ENCODE measurements at places on chromosomes 5 and 9.

DNA sequence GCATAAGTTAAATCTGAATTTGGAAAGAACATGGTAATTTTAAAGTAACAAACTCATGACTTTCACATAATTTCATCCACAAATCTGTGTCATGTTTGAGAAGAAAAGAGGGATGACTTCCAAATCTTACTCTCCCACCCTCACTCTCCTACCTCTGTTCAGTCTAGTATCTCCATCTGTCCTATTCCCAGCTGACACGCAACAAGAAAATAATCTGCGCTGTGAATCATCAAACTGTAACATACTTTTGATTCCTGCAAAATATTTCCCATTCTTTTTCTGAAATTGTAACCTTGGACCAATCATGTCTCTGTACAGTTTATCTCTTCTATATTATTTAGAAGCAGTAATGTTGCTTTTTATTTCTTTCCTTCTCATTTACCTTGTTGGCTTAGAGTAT, 91.4 kb downstream of the SLC12A2 start:
- no peak for DNase-seq

DNA sequence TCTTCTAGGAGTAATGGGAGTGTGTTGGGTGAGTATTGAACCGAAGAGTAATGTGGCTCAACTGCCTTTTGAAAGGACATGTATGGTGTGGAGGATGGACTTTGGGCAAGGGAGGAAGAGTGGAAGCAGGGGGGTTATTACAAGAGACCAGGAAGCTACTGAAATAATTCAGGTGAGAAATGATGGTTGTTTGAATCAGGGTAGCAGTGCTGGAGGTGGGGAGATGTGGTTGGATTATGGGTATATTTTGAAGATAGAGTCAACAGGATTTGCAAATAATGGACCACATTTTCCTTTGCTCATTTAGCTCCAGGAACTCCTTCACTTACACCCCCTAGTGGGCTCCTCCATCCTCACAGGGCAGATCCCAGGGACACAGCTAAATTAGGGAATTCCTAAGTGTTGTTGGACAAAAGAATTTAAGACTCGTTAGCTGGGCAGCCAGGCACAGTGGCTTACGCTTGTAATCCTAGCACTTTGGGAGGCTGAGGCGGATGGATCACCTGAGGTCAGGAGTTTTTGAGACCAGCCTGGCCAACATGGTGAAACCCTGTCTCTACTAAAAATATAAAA, 1.2 kb upstream of the SLC4A9 start:
- DNase-seq = no peak

- no peak for DNase-seq
Measured at GRCh38 chr9:74610523-74611061, 113.5 kb downstream of the RORB start.

DNA sequence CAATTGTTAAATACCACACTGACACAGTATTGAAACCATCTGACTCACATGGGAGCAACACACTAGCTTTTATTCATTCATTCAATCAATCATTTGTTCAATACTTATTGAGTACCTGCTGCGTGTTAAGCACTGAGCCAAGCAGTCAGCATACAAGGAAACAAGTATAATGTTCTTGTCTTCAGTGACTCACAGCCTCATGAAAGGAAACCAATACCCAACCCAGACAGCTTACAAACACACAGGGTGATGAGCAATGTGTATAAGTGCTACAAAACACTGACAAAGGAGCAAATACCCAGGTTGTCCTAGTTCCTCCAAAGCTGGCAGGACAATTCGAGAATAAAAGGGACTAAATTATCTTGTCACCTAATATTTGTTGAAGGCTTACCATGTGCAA, 67.6 kb upstream of the RASEF start:
- DNase-seq = no peak

- DNase-seq = no peak
Measured at GRCh38 chr5:31811210-31811609, 172.3 kb downstream of the PDZD2 start.

- DNase-seq = no peak
Measured at GRCh38 chr5:180463216-180463900, 30.8 kb upstream of the CNOT6 start.

GRCh38 chr5:66255714-66256113, 111.6 kb downstream of the SREK1 start:
- DNase-seq = no peak

- DNase-seq = no peak
Measured at GRCh38 chr5:157312492-157312891, 46.6 kb downstream of the CYFIP2 start.

DNA sequence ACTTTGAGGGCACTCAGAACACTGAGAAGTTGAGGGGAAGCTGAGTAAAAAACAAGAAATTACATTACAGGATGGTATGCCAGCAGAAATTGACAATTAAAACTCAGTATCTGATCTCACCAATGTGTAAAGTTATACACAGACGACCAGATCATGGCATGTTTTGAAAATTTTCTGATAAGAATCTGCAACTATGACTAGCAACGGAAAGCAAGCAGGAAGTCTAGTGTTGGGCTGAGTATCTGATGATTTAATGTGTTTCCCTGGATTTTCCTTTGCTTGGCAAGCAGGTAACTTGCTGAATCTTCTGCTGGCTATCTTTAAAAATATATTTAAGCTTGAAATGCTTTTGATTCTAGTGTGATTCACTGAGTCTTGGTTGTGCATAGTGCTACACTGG, 5.2 kb upstream of the GCNT4 start:
- DNase-seq = no peak

GRCh38 chr5:169832845-169833244, 147.4 kb downstream of the INSYN2B start:
- DNase-seq = no peak

GRCh38 chr5:172509405-172509781, 55.1 kb upstream of the SH3PXD2B start:
- DNase-seq = peak; percentile 13

- no peak for DNase-seq
Measured at GRCh38 chr5:19266791-19267190, 721.2 kb downstream of the CDH18 start.

DNA sequence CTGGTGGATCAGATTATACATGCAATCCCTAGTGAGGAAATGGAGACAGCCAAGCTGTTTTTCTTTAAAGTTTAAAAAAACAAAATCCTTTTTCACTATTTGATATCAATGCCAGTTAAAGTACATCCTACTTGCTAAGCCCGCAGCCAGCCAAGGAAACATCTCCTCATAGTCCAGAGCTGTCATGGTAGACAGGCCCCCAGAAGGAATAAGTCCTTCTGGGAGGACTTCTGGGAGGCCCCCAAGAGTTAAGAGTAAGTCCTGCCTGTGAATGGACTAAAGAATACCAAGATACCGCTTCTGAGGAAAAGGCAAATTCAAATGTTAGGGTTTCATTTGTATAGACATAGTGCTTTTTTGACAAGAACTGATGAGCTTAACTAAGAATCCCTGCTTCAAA, 38.3 kb downstream of the MOCS2 start:
- DNase-seq = no peak

DNA sequence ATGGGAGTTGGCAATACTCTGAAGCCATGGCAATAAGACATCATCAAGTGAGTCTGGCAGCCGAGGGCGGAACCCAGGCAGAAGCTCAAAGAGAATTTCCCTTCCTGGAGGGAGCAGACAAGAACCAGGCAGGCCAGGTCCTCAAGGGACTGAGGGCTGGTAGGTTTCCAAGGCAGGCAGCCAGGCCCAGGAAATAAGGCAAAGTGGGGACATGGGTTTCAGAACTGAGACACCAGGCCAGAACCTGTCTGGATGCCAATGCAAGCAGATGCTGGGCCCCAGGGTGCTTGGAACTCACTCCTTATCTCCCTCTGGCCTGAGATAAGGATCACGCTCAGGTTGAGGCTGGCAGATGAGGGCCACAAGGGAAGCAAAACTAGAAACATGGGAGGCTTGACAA, 8.9 kb downstream of the TSSK1B start:
- no peak for DNase-seq

DNA sequence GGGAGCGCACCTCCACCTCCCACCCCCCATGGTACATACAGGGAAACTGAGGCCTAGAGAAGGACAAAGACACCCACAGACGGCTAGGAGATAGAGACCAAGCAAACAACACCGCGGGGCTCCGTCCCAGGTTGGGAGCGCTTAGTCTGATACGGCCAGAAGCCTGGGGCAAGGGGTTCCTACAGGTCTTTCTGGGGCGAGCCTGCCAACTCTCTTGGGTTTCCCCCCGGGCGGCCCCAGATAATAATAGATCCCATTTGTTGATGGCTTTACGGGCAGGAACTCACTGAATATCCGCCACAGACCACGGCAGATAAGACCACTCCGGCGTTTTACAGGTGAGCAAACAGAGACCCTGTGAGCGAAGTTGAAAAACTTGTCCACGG, 5.0 kb upstream of the EBF1 start:
- DNase-seq = no peak

DNA sequence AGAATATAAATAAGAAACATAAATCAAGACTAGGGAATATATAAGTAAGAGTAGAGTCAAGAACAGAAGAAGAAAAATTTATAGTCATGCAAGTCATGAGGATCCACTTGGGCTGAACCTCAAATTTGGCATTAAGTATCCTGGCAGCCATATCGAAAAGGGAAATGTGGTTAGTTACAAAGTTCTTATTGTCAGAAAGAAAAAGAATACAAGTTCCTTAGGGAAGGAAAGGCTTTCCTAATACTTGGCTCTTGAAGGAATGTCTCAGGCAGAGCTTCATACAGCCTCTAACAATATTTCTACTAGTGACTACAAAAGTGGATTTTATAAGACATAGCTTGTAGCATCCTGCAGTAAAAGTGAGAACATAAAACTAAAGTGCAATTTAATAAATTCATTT, 45.4 kb downstream of the TMEM252 start:
- no peak for DNase-seq

DNA sequence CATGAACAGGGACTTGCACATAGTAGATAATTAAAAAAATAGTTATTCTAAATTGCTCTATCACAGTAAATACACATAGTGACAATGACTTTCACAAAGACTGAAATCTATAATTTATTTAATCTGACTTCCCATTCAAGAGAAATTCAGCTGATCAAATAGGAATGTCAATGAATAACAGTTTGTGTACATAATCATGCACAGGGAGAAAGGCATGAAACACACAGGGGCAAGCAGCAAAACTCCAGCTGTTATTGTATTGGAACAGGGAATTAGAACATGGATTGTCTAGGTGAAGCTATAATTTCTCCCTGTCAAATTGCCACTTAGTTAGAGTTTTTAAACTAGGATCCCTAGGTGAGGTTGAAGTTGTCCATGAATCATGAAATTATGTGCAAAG, 99.9 kb downstream of the HCN1 start:
- no peak for DNase-seq

DNA sequence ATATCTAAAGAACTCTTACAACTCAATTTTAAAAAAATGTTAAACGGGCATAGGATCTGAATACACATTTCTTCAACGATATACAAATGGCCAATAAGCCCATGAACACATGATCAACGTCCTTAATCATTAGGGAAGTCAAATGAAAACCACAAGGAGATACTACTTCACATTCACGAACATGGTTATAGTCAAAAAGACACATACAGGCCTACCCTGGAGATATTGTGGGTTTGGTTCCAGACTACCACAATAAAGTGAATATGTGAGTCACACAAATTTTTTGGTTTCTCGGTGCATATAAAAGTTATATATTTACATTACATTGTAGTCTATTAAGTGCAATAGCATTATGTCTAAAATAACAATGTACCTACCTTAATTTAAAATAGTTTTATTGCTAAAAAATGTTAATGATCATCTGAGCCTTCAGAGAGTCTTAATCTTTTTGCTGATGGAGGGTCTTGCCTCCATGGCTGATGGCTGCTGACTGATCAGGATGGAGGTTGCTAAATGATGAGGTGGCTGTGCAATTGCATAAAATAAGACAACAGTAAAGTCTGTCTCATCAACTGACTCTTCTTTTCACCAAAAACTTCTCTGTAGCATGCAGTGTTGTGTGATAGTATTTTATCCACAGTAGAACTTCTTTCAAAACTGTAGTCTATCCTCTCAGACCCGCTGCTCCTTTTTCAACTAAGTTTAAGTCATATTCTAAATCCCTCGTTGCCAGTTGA, 15.1 kb downstream of the AK3 start:
- DNase-seq = no peak

GRCh38 chr5:89756955-89757354, 652.6 kb downstream of the CETN3 start:
- DNase-seq = no peak

- DNase-seq = no peak
Measured at GRCh38 chr9:76943054-76943453, 37.1 kb upstream of the PRUNE2 start.

GRCh38 chr5:156654444-156654843, 195.7 kb upstream of the PPP1R2B start:
- no peak for DNase-seq

Measured in uterus (tissue), 4 donors.